ENCODE measurements at places on chromosomes 16 and 17.

DNA sequence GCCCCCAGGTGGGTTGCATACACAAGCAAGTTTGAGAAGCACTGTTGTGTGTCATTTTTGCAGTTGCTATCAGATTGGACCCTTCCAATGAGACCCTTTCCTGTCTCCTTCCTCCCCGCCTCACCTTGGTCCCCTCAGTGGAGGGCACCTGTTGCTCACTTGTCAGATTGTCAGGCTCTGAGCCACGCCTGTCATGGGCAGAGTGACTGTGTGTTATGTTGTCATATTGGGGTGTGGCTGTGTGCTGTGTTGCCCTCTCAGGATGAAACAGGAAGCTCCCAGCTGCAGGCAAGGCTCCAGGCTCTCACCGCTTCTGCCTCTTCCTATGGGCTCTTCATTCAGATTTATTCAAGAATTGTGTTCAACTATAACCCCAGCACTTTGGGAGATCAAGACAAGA lies 302.9 kb downstream of the CPPED1 start:
- DNase-seq: no peak

GRCh38 chr16:50967827-50968612 lies 183.1 kb downstream of the SALL1 start:
- no peak for DNase-seq

GRCh38 chr17:78146881-78147280 lies 696 bp downstream of the C17orf99 start:
- no peak for DNase-seq

DNA sequence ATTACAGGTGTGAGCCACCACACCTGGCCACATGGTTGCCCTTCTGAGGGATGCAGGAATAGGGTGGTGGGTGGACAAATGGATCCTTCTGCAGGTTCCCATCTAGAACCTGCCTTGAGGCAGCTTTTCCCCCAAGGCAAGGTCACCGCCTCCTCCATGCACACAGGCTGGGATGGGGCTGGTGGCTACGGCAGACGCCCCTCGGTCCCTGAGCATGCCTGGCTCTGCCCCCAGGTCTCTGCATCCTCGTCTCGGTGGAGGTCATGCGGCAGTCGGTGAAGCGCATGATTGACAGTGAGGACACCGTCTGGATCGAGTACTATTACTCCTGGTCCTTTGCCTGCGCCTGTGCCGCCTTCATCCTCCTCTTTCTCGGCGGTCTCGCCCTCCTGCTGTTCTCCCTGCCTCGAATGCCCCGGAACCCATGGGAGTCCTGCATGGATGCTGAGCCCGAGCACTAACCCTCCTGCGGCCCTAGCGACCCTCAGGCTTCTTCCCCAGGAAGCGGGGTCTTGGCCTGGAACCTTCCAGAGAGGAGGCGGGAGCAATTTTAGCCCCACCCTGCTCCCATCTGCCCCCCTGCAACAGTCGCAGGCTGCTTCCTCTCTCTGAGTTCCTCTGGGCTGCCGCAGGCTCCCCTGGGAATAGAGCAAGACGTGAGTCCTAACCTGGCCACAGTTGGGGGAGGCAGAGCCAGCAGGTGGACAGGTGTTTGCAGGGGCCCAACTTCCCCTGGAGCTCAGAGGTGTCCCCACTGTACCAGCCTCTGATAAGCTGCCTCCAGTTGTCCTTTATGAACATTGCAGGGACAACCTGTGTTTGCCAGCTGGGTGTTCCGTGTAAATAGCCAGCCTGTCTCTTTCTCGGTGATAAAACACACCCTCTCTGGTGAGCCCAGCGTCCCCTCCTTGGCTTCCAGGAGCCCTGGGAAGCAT lies 11.7 kb downstream of the CACNG1 start:
- no peak for DNase-seq

DNA sequence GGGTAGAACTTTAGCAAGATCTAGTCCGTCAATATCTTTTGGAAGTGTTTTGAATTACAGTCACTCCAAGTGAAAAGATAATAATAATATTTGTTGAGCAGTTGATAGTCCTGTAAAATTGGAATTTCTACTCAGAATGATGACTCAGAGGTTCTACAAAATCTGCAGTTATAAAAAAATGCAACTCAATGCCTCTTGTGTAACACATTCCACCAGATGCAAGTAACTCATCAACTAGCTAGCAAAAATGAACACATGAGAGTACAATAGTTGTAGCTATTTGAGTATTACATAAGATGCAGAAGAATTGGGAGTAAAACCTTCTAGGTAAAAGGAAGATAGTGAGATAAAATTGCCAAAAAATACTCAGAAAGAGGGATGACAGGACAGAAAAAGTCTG lies 177.2 kb downstream of the CDH8 start:
- no peak for DNase-seq

DNA sequence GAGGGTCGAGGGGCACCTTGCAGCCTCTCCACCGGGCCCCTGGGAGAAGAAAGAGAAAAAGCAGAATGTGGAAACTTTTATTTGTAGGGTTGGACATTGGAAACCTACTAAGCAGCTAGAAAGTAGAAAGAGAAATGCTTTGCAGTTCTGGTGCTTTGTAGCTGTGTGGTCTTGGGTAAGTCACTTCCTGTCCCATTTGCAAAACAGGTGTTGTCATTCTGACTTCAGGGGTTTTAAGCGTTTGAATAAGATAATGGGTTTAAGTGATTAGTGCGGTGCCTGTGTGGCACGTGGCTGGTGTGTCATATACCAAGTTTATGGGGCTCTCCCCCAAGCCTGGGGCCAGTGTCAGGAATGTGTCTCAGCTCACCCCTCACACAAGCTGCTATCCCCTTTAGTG lies 1.6 kb downstream of the CA4 start:
- peak; percentile 53 for DNase-seq

GRCh38 chr16:89426736-89427530 lies 63.4 kb downstream of the ANKRD11 start:
- no peak for DNase-seq

DNA sequence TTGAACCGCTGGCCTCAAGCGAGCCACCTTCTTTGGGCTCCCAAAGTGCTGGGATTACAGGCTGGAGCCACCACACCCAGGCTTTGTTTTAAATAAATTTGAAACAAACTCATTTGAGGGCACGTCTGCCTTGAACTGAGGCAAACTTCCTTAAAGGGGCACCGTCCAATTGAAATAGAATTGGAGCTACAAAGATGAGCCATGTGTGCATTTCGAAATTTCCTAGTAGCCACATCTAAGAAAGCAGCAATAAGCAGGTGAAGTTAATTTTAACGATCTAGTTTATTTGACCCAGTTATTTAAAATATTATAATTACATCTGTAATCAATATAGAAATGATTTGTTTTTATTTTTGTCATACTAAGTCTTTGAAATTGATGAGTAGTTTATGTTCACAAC lies 755 bp upstream of the C16orf89 start:
- no peak for DNase-seq

- DNase-seq: no peak
Observed at GRCh38 chr17:57514614-57515013, 230.5 kb downstream of the CCDC182 start.

GRCh38 chr17:880443-881269 lies 98.5 kb downstream of the MRM3 start:
- DNase-seq: no peak

DNA sequence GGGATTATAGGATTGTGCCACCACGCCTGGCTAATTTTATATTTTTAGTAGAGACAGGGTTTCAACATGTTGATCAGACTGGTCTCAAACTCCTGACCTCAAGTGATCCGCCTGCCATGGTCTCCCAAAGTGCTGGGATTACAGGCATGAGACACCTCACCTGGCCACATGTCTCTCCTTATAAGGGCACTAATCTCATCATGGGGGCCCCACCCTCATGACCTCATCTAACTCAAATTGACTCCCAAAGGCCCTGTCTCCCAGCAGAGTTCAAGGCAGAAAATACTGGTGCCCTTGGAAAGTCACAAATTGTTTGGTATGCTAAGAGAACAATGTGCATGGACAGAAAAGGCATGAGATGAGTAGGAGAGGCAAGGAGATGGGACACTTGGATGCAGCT lies 49.3 kb upstream of the GRIN2A start:
- DNase-seq: no peak

- DNase-seq: no peak
Observed at GRCh38 chr16:86490859-86491639, 19.3 kb upstream of the FOXF1 start.

GRCh38 chr17:58998871-58999270 lies 107.8 kb downstream of the TRIM37 start:
- no peak for DNase-seq

DNA sequence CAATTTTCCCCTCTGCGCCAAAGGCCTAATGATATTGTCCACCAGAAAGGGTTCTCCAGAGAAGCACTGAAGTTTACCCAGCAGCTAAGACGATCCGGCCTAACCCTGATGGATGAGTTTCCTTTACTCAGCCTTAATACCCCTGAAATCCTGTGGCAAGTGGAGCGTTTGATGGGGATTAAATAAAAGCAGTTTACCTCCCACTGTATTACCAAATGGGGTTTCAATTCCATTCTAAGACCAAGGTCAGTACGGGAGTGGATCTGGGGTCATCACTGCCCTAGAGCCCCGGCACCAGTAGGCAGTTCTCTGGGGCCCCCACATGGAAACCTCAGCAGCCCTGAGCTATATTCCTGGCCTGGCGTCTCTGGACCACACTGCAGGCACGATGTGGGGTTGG lies 97.1 kb upstream of the NOL11 start:
- no peak for DNase-seq

DNA sequence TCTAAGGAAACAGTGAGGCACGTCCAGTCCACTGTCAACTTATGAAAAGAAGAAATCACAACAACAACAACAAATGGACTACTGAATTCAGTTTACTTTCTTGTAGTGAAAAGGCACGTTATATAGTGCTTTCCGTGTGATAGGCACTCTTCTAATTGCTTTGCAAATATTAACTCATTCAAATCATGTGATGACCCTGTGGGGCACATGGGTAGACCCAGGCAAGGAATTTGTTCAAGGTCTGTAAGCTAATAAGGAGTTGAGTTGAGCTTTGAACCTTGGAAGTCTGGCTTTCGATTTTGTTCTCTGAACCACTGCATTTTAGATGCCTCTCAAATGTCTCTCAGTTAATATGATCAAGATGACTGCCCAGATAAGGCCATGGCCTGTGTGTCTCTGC lies 295.1 kb upstream of the RBFOX1 start:
- no peak for DNase-seq

- no peak for DNase-seq
Observed at GRCh38 chr17:27951872-27952271, 58.7 kb upstream of the LYRM9 start.

- DNase-seq: no peak
Observed at GRCh38 chr17:52524096-52524637, 365.7 kb upstream of the CA10 start.

DNA sequence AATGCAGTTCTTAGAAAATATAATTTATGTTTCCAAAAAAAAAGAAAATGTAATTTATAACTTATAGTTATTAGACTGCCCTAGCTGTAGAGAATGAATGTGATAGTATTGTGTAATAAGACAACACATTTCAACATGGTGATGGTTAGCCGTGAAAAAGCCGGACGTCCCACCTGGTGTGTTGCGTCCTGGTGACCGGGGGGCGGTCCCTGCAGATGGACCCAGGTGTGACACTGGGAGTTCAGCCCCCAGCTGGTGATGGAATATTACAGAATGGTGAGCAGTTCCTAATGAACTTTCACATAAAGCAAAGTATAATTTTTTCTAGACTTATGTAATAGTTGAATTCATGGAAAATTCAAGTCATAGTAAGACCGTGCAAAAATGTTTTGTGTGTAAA lies 132.8 kb downstream of the LAT start:
- DNase-seq: no peak

- no peak for DNase-seq
Observed at GRCh38 chr16:19196871-19197270, 28.8 kb downstream of the SYT17 start.

GRCh38 chr16:75103994-75104393 lies 12.6 kb downstream of the LDHD start:
- DNase-seq: no peak

DNA sequence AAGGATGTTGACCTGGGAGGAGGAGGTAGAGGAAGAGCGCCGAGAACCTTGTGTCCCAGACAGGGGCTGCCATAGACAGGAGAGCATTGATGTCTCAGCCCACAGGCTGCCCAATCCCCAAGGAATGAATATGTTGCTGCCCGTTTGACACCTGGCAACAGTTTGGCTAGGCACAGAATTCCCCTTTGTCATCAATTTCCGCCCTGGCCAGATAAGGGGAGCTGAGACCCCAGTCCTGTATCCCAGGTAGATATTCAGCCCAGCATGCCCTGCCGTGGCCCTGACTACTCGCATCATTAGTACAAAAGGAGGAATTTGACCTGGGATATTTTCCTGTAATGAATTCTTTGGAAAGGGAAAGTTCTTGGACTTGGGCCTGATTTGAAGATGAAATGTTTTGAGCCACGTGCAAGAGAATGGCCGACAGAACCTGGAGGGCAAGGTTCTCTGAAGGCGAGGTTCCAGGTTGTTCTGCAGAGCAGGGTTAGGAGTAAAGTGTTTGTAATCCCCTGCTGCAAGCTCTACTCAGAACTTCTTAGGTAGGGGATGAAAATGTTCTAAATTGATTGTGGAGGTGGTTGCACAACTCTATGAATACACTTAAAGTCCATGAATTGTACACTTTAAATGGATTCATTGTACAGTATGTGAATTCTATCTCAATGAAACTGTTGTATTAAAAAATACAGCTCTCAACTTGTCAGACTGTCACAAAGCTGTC lies 108.8 kb downstream of the SOCS1 start:
- DNase-seq: no peak

GRCh38 chr17:13273806-13274205 lies 256.0 kb upstream of the ELAC2 start:
- DNase-seq: no peak

- DNase-seq: no peak
Observed at GRCh38 chr17:12826431-12826830, 37.1 kb downstream of the ARHGAP44 start.

DNA sequence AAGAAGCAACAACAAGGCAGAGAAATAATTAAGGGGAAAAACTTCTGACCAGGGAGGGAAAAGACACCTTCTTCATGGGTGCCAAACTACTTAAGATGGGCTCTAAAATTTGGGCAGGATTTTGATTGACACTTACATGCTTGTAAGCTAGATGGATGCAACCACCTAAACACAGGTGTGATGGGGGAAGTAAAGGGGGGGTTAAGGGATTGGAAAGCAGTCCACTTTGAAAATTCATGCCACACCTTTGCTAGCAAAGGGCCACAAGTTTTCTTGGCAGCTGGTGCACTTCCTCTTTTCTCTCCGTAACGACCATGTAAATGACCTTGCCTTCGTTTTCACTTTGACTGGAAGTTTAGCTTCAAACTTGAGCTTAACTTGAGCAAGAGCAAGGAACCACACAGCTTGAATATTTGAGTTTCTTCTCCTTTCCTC lies 14.3 kb upstream of the PRKAR1A start:
- DNase-seq: peak; percentile 75

DNA sequence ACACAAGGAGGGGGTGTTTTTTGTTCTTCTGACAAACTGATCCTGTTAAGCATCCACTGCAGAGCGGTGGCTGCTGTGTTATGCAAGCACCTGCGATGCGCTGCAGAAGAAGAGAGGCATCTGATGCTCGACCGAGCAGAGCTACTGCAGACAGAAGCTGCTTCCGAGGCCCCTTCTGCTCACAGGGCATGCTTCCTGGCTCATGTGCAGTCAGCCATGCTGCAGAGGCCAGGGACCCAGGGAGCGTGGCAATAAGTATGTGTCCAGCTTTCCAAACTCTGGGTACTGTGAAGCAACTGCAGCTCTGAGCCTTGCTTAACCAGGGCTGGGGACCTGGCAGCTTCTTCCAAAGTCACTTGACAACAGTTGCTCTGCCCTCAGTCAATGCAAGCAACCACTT lies 448.6 kb upstream of the RBFOX1 start:
- DNase-seq: no peak

- no peak for DNase-seq
Observed at GRCh38 chr17:41446806-41447205, 6.0 kb upstream of the KRT38 start.

- no peak for DNase-seq
Observed at GRCh38 chr16:22325598-22326368, 28.6 kb downstream of the POLR3E start.

Measured in GM19239 (cell line).